ENCODE measurements at places on chromosomes 5 and 9.
A peak's percentile ranks its signal among the peaks of the same experiment; 100 is the strongest.

DNA sequence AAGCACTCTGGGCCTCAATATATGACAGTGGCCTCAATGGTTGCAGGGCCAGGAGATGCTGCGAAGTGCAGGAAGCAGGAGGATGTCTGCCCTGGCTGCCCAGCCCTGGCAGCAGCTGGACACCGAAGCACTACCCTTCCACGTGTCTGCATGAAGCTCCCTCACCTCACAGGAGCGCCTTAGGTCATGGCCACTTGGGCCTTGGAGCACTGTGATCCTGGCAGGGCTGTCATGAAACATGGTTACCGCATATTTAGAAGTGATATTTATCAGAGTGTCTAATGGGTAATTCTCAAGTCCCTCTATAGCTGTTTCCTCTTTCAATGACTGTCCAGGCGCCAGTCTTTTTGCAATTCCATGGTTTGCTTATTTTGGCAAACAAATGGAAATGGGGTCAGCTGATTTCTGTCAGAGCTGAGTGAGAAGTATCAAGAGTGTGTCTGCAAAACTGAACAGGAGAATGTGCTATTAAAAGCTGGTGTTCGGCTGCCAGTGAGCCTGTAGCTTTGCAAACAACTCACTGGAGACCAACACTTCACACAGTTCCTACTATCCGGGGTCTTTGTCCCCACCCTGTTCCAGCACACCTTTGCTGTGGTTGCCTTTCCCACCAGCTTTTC lies 285.9 kb downstream of the KIF4B start:
- DNase-seq: no peak

- DNase-seq: no peak
Observed at GRCh38 chr5:72468606-72469005, 38.6 kb downstream of the ZNF366 start.

- DNase-seq: no peak
Observed at GRCh38 chr9:95037789-95038521, 279.6 kb downstream of the FANCC start.

DNA sequence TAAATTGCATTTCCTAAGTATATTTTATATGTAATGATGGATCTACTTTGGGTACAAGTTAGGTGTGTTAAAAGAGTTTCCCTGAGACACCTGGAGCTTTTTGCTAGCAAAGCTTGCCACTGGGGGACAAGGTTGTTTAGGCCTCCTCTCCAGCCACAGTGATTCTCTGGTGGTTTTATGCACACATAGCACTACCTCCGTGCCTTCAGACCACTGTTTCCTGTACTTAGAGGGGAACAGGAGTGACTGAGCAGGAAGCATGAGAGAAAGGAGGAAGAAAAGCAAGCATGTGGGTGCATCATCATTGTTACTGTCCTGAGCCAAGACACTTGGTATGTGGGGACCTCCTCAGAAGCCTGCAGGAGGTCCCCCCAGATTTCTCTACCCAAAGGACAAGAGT lies 272.1 kb downstream of the RASEF start:
- no peak for DNase-seq

DNA sequence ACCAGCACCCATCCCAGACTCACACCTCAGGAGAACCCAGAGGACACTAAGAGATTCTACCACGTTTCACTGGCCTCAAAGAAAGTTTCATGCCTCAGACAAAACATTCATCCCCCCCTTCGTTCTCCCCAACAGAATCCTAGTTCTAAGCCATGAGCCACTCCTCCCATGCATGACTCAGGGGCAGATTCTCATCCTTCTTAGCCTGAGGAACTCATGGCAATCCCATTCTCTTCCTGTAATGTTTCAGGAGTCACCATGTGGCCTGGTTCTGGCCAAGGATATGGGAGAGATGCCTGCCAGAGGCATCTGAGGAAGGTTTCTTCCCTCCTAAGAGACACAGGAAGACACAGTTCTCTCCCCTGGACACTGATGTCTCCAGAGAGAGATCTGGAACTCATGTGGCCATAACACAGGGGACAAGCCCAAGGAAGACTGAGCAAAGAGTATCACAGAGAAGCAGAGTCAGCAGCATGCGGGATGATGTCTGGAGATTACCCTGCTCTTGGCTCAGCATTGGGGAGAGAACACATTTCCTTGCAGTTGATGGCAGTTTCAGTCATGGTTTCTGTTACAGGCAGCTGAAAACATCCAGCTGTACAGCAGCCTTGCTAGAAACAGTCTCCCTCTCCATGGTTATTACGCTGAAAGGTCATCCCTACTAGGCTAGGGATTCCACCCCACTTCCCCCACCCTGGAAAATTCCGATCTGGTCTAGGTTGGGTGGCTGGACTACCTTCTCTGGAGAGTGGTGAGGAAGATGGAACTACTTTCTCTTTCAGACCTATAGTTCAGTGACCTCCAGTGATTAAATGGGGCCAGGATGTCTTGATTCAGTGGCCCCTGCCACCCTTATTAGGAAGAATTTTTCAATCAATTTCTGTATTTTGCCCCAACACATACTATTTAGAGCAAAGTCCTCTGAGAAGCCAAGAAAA lies 115.4 kb downstream of the ZNF608 start:
- no peak for DNase-seq

DNA sequence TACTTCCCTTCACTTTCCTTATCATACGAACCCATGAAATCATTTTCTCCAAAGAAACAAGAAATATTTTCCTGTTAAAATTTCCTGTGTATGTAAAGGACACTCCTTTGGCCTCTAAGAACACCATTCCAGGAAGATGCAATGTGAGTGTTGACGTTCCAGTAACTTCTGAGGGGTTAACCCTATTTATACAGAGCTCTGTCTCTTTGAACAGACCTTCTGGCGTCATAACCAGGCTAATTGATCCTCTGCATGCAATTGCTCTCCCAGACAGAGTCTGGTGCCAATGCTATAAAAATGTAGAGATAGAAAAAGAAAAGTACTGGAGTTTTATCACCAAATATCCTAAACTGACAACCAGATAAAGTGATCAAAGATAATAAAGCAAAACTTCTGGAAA lies 218.5 kb downstream of the TLE1 start:
- no peak for DNase-seq

- DNase-seq: no peak
Observed at GRCh38 chr9:107049046-107049802, 186.3 kb downstream of the ZNF462 start.

DNA sequence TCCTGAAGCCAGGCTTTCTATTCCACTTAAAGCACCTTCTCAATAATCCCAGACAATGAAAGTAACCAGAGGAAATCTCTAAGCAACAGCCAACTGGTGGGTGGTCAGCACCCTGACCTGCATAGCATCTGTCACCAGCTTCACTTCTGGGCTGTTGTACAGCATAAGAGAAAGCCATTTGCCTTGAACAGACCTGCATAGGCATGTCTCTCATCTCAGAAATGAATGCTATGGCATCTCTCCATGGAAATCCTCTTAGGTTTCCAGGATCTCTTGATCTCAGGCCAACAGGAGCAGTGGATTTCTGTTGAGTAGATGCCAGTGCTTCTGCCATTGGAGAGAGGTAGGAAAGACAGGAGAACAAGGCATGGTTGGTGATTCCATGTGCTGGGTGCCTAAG lies 213.6 kb downstream of the GRIA1 start:
- no peak for DNase-seq

GRCh38 chr9:130522233-130522808 lies 57.1 kb upstream of the FUBP3 start:
- no peak for DNase-seq

DNA sequence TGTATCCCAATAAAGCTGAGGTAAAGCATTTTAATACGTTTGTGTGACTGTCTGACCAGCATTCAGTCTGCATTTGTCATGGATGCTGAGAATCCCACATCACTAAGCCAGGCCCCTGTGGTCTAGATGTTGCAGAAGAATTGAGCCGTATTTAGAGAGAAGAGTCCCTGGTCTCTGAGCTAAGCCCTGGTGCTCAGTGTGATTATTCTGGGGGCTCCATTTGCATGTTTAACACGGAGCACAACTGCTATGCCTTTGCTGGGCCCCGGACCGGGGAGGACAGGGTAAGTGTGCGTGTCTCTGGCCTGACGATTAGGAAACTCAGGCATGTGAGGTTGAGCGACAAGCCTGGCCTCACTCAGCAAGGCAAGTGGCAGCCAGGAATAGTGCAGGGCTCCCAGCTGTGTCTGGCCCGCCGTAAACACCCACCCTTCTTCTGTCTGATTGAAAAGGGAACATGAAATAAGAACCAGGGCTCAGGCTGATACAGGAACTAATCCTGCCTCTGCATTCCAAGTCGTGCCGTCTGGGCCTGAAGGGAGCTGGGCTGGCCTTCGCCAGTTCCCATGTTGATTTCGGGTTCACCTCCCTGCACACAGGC lies 22.3 kb downstream of the FAM78A start:
- DNase-seq: peak; percentile 58

DNA sequence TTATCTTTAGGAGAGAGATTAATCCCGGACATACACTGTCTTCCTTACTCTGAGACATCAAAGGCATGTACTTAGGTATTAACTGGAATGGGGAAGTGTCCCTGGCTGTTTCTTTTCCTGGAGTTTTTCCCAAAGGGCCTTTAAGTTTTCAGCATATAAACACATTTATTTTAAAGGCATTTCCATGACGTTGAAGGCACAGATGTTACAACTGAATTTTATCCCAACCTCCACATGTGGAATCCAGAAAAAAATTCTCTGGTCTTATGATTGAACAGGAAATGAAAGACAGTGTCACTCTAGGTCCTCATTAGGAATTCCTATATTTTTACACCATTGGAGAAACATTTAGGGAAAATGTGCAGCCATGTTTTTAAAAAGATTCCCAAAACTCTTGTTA lies 41.6 kb upstream of the SHOC1 start:
- DNase-seq: no peak

- DNase-seq: no peak
Observed at GRCh38 chr5:168802337-168802736, 223.2 kb upstream of the PANK3 start.

DNA sequence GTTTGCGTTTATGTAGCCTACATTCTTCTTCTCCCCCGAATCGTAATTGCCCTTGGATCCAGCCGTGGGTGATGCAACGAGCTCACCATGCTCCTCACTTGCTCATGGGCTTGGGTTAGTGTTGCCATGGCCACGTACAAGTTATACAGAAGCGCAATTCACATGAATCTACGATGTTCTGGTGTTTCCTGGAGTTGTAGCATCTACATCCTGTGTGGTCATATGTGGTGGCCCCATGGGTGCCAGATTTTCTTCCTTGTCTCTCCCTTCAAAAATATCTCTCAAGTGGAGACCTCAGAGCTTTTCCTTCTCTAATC lies 115.3 kb downstream of the TLE4 start:
- no peak for DNase-seq

Data from astrocyte of the cerebellum (primary cell).